ENCODE measurements at places on chromosomes 16 and 17.

DNA sequence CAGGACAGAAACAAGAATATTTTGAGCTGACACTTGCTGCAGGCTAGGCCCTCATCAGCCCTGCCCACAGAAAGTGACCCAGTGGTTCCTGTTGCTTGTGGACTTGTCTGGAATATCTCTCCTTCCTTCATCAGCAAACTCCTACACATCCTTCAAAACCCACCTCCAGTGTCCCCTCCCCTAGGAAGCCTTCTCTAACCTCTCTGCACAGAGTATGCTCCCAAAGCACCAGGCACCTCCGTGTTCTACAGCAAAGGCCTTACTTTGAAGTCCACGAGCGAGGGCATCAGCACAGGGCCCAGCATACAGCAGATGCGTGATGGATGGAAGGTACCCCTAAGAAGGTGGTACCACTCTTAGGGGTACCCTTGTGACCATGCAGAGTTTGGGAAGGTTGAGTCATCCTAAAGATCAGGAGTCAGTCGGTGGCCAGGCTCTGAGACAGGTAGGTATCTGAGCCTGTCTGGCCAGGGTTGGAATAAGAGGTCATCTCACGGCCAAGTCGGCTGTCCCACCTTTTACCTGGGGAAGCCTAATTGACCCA, 2.0 kb downstream of the CCDC102A start:
- DNase-seq, result no peak

- no peak for DNase-seq
These were observed 29.0 kb downstream of the SPAG9 start for GRCh38 chr17:51091635-51092034.

DNA sequence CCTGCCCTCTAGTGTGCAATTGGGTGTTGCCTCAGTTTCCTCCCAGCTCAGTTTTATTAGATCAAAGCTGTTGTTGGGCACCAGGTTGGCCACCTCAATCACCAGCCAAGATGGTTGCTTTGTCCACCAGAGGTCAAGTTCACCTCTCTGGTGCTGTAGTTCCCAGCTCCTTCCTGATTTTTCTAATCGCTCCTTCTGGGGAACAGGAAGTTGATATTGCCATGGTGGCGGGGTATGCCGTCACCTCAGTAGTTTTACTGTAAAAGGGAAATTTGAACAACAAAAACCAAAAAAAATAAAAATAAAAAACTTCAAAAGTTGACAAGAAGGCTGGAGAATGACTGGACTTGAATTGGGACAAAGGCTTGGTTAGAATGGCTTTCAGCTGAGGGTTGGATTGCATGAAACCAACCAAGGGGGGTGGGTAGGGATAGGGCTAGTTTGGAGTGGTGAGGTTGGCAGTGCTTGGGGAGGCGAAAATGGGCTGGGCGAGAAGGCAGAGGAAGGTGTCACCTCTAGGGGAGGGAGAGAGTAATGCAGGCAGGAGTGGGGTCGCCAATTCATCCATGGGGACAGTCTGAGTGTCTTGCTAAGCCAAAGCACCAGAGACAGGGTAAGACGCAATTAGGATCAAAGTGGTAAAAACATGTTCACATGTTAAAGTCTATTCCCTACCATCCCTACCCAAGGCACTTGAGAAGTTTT, 6.2 kb downstream of the EFNB3 start:
- no peak for DNase-seq

DNA sequence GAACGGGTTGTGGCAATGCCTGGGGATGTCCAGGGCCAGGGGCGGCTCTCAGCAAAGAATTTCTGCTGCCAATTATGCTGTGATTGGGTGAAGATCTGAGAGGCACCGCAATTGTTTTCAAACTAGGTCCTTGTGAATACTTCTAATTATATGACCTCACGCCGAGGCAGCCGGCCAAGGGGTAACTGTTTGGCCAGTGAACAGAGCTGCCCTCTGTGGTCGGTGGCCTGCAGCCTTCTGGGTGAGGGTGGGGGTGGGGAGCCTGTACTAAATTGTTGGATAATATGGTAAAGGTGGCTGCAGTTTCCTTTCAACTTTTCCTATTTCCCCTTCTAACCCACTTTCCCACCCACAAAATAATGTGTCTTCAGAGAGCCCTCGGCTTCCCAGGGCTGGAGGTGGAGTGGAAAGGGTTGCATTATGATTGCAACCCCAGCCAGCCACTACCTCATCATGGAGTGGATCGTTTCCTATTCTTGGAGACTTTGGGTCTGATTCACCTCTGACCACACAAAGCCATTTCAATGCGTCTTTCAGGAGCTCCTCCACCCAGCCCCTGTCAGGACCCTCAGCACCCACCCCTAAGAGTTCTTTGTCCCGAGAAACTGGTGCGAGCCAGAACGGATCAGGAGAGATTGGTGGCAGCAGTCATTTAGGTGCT, 2.0 kb upstream of the DNAI2 start:
- DNase-seq, result no peak

DNA sequence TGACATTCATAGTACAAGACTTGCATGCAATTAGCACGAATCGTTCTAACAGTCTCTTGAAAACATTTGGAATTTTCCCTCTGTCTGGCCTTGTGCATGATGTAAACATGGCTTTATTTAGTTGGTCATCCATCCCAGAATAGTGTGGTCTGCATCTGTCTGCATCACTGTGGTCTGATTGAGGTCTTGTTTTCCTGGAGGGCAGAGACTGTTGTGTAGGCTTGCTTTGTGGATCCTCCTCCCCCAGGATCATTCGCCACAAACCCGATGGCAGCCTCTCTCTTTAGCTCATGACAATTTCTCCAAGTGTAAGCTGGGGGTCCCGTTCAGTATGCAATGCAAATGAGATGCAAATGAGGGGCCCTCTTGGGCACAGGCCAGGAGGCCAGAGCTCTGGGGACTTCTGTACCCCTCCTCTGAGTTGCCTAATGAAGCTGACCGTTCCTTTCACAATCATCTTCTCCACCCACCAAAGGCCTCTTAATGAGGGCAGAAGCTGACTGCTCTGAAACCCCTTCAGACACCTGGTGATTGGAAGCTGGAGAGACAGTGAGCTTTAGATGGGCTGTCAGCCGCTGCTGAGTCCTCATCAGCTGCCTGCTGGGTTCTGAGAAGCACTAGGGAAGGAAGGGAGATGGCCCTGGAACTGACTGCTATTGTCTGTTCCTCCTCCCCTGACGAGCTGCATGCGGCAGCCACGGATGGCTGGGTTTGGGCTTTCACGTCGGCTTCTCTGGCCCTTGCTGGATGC, 201.2 kb upstream of the CACNG3 start:
- no peak for DNase-seq

- peak; percentile 2 for DNase-seq
These were observed 48.3 kb downstream of the HIC1 start for GRCh38 chr17:2102931-2103809.

DNA sequence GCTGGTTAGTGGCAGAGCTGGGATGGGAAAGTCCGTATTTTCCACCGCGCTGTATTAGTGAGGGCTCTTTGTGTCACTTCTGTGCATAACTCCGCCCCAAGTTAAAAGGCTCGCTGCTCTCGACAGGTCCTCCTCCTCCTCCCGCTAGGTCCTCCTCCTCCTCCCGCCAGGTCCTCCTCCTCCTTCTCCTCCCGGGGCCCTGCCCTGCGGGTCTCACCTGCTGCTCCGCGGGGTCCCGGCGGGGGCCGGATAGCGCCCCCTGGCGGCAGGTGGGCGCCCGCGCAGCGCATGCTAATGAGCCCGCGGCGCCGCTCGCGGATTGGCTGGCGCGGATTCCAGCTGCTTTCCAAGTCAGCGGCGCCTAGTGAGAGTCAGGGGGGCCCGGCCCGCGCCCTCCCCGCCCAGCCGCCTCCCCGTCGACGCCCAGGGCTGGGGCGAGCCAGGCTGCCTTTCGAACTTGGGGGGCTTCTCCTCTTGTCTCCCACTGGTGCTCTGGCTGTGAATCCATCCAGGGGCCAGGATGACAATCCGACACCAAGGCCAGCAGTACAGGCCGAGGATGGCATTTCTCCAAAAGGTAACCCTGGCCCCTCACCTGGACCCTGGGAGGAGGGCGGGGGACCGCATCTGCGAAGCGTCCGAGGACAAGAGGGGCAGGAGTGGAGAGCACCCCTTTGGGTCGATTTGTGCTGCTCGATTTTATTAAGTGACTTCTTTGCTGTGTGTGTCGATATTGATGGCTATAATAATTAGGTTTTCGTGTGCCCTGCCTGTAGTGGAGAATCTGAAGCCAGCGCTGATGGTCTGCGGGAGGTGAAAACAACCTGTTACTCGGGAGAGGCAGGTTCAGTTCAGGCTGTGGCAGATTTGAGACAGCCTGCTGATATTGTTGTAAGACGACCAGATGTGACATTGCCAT, at the start of gene RGS9:
Gene RGS9, plus strand, starts transcription at position 350 of the 919 bp plus-strand sequence. Its CDS starts 171 bp downstream, at position 521.
- DNase-seq, result peak; percentile 74

- no peak for DNase-seq
These were observed 13.5 kb upstream of the TBX21 start for GRCh38 chr17:47719411-47720152.

- DNase-seq, result no peak
These were observed 22.9 kb downstream of the KLHDC4 start for GRCh38 chr16:87742781-87743490.

DNA sequence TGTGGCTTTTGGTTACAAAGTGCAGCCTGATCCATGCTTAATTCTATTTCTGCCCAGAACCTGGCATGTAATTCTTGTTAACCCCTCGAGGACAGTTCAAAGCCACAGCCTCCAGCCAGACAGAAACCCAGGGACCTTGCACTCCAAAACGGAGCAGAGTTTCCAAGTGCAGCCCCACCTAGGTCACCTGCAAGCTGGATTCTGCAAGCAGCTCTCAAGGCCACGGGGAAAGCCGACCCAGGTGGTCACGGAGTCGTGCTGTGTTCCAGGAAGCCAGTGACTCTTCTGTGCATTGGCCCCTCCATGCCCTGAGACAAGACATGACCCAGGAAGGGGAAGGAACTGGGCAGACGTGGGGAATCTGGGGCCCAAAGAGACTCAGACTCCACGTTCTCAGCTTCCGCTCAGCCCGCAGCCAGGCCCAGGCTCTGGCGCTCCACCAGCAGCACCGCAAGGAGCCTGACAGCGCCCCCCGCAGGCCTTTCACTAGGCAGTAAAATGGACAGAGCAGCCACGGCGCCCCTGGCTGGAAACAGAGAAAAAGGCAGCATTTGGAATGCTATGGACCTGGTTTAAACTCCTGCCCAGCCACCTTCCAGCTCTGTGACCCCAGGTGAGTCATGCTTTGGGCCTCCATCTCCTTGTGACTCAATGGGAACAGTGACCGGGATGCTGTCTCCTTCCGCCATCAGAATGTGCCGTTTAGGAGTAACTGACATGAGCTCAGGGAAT, 27.3 kb upstream of the GSG1L start:
- DNase-seq, result no peak

DNA sequence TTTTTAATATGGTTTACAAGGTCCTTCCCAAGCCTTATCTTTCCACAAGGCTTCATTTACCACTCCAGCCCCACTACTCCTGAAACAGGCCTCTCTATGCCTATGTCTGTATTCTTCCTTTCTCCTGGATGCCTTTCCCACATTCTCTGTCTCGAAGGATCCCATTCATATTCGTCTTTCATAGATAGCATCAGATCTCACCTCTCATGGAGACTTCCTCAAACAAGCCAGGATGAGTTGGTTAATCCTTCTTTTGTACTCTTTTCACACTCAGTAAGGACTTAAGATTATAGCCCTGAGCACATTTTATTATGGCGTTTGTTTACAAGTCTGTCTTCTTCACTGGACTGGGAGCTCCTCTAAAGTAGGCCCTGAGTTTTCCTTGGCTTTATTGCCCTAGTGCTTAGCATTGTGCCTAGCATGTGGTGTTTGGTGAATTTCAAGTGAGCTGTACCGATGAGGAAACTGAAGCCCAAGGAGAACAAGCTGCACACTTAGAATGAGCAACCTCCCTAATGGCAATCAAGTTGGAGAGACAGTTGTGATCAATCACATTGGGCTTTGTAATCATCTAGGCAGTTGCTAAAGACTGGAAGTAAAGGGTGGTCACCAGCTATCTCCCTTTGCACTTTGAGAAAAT, 10.0 kb upstream of the TBX4 start:
- DNase-seq, result no peak

DNA sequence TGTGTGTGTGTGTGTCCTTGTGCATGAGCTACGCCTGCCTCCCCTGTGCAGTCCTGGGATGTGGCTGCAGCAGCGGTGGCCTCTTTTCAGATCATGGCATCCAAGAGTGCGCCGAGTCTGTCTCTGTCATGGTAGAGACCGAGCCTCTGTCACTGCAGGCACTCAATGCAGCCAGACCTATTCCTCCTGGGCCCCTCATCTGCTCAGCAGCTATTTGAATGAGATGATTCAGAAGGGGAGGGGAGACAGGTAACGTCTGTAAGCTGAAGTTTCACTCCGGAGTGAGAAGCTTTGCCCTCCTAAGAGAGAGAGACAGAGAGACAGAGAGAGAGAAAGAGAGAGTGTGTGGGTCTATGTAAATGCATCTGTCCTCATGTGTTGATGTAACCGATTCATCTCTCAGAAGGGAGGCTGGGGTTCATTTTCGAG, 22.5 kb downstream of the STAT5A start:
- DNase-seq, result no peak

GRCh38 chr17:71444078-71444477, 676.7 kb upstream of the SOX9 start:
- no peak for DNase-seq

- peak; percentile 57 for DNase-seq
These were observed 27.1 kb downstream of the SCPEP1 start for GRCh38 chr17:57004944-57005579.

GRCh38 chr16:85824161-85825135, 25.0 kb downstream of the COX4I1 start:
- DNase-seq, result no peak

GRCh38 chr17:67258821-67259468, 13.9 kb upstream of the HELZ start:
- no peak for DNase-seq

GRCh38 chr16:27378871-27379481, 23.0 kb upstream of the IL21R start:
- no peak for DNase-seq

DNA sequence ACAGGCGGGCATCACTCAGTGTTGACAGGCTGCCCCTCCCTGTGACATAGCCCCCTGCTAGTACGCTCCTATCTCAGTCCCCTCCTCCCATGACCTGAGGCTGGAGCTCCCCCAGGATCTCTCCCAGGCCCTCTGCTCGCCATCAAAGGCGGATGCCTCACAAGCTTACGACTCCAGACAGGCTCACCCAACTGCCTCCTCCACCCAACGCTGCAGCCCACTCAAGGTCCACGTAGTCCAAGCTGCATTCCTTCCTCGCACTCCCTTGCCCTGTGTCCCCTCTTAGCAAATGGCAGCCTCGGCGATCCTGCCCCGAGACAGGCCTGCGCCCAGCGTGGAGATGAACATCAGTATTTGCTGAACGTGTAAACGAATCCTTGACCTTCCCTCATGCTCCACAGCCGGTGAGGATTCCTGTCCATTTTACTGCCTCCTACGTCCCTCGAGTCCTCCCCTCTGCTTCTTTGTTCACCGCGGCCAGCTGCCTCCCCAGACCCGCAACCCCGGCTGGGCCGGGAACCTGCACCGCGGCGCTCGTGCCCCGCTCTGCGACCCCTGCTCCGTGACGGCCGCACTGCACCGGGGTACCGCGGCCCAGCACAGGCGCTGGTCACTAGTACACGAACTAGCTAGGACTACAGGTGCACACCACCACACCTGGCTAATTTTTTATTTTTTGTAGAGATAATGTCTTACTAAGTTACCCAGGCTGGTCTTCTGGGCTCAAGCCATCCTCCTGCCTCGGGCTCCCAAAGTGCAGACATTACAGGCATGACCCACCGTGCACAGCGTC, 838 bp upstream of the TMEM97 start:
- DNase-seq, result peak; percentile 20

- DNase-seq, result no peak
These were observed 106.4 kb upstream of the TOB1 start for GRCh38 chr17:50972577-50972976.

All from HT-29 (cell line).